Activated CD4-positive, alpha-beta T cell treated with anti-CD3 and anti-CD28 coated beads for 36 hours (primary cell): ENCODE measurements at places on chromosomes 4 and X. TPM values are rescaled to one million over a fixed set of nuclear protein-coding genes. Genes with fewer than 3 reads are reported as not detected.

GRCh38 chr4:143726714-143727113 lies 26.2 kb upstream of the FREM3 start:
- DNase-seq, result no peak

DNA sequence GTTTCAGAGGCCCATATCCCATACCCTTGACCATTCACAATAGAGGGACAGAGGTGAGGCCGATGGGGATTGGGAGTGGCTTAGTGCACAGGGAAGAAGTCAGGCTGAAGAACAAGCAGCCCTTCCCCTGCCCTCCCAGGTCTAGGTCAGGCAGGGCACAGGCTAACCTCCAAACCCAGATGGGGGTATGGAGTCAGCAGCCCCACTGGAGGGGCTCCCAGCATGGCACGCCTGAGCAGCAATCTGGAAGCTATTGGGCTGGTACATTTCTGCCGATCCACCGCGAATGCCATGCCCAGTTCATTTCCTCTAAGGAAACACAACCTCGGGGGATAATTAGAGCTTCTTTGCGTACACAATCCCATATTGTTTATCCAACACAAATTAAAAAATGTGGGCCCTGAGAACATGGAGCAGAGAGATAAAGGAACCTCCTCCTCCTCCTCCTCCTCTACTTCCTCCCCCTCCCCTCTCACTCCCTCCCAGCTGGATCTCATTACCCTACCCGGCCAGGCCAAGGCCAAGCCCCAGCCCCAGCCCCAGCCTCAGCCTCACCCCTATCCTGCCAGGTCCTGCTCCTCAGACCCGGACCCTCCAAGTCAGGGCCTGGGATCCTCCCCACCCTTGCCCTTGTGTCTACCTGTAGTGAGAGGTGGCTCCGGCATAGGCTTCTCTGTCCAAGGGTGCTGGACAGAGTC lies 83.0 kb downstream of the PJA1 start:
- no peak for DNase-seq

DNA sequence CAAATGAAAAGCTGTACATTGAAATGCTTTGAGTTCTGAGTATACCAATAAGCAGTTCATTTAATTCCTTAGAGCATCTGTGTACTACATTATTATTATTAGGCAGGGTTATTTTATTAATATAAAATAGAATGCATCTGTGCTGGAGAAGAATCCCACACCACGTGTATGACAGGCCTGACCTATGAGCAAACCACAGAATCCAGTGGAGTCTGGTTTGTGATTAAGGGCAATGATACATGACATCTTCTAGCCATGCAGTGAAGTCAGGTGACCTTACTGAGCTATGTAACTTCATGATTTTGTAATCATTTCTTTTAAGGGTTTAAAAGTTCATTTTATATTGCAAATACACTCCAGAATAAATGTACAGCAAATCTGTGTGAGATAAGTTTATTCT lies 1165.0 kb upstream of the TENM3 start:
- DNase-seq, result no peak

DNA sequence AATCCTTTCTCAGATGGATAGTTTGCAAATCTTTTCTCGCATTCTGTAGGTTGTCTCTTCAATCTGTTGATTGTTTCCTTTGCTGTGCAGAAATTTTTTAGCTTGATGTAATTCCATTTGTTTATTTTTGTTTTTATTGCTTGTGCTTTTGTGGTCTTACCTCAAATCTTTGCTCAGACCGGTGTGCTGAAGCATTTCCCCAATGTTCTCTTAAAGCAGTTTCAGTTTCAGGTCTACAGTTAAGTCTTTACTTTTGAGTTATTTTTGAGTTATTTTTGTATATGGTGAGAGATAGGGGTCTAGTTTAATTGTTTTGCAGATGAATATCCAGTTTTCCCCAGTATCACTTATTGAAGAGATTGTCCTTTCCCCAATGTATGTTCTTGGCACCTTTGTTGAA lies 18.2 kb upstream of the SLC25A14 start:
- no peak for DNase-seq

VCX2 gene
- total RNA-seq, result not detected

GRCh38 chr4:14841801-14842768 lies 160.2 kb upstream of the CPEB2 start:
- no peak for DNase-seq

CLDN34 gene
- not detected for total RNA-seq

- no peak for DNase-seq
Observed at GRCh38 chr4:94561249-94562024, 109.7 kb downstream of the PDLIM5 start.

DNA sequence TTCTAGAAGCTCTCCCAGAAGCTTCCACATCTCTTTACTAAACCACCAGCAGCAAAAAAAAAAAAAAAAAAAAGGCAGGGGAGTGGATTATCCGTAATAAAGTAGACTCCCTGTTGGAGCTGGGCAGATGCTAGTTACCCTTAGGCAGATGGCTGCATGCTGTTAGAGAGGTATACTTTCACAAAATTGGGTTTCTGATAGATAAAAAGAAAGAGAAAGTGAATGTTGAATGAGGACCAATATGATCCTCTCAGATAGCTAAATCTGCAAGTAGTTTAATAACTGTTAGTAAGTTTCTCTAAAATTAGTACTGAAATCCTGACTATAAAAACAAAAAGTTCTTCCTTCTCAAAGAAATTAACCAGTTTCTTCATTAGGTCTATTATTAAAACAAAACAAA lies 195.4 kb downstream of the ANAPC10 start:
- no peak for DNase-seq

GRCh38 chr4:7207628-7208231 lies 15.4 kb downstream of the SORCS2 start:
- DNase-seq, result no peak

PFKFB1 gene
- total RNA-seq, result 0.67 TPM

DNA sequence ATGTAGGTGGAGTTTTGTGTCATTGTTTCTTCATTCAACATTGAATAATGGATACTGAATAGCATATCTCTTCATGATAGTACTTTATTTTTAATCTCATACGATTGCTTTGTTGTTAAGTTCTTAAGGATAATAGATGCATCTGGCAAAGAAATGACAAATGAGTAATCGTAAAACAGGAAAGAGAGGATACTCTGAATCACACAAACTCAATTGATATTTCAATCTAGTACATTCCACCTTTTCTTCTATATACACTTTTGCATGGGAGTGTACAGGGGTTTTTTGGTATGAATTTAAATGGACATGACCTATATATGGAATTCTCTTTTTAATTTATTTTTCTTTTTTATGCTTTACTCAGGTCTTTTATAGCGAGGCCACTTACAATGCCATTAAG lies 186.9 kb upstream of the STK26 start:
- no peak for DNase-seq
